ENCODE measurements at places on chromosomes 3 and 15.

GRCh38 chr15:29139072-29139471 is 130.6 kb downstream of the NSMCE3 start:
- DNase-seq = no peak

DNA sequence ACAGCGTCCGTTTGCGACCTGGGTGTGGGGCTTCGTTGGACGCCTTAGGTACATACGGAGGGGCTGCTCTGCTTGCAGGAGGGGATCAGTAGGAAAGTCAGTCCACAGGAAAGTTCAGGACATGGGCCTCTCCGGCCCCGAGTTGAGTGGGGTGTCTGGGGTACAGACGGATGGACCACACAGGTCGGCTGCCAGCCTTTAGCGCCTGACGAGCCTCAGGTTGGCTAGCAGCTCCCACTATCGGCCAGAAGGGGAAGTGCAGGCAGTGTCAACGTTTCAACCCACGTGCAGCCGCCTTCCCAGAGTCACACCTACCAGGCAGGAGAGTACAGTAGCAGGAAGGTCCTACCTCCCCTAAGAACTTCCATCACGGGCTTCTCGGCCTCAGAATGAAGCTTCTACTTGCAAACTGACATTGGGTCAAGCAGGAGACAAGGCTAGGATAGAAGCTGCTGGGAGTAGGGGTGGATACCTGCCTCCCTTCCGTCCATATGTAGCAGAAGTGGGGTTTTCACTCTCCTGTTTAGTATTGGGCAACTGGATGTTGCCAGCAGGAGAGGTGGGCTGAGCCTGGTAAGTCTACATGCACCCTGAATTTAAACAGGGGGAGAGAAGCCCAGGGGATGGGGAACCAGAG is 1.8 kb upstream of the SCN5A start:
- DNase-seq = peak; percentile 74

GRCh38 chr3:133016838-133017309 is 21.3 kb upstream of the TMEM108 start:
- DNase-seq = no peak

DNA sequence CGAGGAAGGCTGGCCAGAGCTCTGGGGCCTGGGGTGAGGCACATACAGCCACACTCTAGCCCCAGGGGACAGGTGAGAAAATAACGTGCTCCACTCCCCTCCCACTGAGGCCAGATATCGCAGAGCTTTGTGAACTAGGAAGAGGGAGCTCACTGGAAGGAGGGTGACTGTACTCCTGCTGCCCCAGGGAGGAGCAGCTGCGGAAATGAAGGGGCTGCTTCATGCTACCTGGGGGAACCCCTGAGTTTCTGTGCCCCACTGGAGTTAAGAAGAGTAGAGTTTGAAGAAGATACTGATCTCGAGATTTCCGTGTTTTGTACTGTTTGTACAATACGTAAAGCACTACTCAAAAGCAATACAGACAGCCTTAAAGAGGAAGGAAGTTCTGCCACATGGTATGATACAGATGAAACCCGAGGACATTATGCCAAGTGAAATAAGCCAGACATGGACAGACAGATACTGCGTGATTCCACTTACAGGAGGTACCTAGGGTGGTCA is 44.6 kb downstream of the CMTM6 start:
- no peak for DNase-seq

- DNase-seq = no peak
These were observed 705.5 kb downstream of the DIPK2A start for GRCh38 chr3:144677103-144677502.

DNA sequence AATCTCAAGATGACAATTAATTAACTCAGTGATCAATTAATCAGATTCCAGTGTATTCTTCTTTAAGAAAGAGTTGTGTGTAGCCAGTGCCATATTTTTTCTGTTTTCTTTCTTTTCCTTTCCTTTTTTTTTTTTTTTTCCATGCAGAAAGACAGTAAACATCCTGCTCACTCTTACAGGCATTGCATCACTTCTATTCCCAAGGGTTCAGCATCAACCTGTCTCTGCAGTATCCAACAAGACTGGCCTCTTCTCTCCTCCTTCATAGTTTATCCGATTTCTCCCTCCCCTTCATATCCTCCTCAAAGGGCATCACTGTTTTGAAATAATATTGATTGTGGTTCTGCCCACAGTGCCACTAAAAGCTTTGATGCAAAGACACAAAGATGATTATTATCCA is 17.0 kb upstream of the SLC9A9 start:
- DNase-seq = no peak

DNA sequence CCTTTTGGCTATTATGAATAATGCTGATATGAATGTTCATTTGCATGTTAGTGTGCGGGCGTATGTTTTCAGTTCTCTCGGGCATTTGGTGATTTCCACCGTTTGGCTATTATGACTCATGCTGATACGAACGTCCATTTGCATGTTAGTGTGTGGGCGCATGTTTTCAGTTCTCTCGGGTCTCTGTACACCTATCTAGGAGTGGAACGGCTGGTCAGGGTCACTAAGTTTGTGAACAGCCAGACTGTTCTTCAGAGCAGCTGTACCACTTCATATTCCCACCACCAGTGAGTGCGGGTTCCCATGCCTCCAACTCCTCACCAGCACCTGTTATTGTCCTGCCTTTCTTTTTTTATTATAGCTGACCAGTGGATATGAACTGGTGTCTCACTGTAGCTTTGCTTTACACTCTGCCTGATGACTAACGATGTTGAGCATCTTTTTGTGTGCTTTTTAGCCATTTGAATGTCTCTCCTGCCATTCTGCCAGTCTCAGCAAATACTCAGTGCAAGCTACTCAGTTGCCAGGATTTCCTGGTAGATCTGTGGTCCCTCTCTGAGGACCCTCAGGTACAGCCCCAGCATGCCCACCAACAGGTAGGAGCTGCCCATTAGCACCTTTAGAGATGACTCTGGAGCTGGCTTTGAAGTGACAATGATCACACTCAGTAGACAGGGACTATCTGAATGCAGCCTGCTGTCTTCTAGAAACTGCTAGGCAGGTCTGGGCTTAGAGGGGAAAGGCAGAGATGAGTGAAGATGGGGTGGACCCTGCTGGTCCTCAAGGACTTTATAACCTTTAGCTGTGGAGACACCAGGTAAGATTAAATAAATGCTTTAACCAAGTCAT is 141.1 kb downstream of the XXYLT1 start:
- no peak for DNase-seq

DNA sequence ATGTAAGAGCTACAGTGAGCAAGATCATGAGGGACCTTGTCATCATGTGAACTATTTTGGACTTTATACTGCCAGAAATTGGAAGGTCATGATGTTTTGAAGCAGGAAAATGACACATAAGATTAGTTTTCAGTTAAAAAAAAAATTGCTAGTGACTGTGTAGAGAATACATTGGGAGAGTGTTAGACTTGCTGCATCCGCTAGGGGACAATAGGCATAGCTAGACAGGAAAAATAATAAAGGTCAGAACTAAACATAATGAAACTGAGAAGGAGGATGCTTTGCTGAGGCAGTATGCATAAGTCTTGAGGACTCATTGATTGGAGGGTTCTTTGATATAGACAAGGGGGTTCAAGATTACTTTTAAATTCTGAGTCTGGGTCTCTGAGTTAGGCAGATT is 275.8 kb upstream of the KCNH8 start:
- DNase-seq = no peak

GRCh38 chr3:10602271-10602670 is 96.9 kb upstream of the ATP2B2 start:
- DNase-seq = no peak

DNA sequence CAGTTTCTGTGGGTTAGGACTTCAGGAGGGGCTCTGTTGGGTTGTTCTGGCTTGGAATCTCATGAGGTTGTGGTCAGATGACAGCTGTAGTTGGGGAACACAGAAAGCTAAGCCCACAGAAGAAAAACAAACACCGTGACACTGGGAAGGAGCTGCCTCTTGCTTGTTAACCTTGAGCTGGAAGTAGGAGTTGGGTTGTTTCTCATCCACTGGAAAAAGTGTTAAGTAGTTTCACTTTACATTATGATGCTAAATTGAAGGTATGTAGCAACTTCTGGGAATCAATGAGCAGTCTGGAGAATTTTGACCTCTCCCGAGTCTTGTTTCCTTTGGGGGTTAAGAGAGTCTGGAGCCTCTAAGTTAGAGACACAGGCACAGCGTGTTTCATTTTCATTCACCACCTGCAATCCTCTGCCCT is 20.4 kb downstream of the HACD3 start:
- DNase-seq = no peak

DNA sequence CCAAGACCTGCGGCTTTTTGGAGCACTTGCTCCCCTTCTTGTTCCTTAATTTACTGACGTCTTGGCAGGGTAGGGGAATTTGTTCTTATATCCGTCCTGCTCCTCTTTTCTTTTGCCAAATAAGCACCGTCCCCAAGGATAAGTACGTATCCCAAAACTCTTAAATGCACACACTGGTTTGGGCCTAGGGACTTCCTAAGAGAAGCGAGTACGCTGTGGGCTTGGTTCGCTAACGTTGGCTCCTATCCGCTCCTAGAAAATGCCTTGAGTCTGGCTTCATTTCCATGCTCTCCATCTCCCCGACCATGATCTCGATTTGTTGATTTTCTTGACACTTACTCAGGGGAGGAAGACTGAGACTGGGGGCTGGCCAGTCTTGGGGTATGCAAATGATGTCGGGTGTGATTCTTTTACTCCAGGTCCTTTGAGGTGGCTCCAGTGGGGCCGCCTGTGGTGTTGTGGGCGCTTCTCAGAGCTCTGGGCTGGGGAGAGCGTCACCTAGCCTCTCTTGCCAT is 1.3 kb downstream of the MYRIP start:
- no peak for DNase-seq

DNA sequence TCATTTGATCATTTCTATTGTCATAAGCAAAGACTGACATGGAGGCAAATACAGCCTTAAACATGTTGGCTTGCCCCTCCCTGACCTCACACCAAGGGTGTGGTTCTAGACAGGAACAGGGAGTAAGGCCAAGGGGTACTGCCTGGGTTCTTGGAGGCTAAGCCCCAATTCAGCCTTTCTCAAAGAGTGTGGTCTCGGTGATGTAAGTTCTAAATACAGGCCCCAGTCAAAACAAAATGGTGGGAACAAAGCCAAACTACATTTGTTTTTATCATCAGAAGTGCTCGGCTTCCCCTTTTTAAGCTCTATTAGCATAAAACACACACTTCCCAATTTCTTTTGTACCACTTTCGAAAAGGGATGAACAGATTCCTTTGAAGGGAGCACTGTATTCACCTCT is 129.5 kb downstream of the ATP8B4 start:
- no peak for DNase-seq

DNA sequence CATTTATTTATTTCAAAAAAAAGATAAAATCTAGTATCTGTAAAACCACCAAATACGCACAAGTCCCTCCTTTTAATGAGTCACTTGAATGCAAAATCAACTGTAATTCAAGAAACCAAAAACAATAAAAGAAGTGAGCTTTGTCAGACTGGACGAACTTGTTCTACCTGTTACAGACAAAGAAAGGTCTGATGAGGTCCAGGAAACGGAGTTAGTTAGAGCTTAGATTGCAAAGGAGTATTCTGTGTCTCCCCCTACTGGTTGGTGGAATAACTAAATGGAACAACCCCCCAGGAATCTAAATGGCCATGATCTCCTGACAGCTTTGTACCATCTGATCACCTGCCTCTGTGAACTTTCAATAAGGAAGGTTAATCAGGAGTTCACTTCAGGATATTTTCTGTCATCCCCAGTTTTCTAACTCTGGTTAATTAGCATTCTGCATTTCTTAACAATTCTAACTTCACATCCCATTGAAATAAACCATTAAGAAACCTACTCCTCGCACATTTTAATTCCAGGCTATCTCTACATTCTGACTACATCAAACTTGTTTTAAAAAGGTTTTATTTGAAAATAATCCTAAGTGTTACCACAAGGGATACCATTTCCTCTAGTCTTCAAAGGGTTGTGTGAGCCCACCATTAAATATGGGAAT is 333.0 kb upstream of the SATB1 start:
- peak; percentile 10 for DNase-seq

Data from transverse colon (tissue), 4 donors.